AML-193 (cell line): ENCODE measurements at places on chromosomes 13 and 19.

- DNase-seq = no peak
These were observed 3.1 kb downstream of the C19orf25 start for GRCh38 chr19:1475751-1476437.

DNA sequence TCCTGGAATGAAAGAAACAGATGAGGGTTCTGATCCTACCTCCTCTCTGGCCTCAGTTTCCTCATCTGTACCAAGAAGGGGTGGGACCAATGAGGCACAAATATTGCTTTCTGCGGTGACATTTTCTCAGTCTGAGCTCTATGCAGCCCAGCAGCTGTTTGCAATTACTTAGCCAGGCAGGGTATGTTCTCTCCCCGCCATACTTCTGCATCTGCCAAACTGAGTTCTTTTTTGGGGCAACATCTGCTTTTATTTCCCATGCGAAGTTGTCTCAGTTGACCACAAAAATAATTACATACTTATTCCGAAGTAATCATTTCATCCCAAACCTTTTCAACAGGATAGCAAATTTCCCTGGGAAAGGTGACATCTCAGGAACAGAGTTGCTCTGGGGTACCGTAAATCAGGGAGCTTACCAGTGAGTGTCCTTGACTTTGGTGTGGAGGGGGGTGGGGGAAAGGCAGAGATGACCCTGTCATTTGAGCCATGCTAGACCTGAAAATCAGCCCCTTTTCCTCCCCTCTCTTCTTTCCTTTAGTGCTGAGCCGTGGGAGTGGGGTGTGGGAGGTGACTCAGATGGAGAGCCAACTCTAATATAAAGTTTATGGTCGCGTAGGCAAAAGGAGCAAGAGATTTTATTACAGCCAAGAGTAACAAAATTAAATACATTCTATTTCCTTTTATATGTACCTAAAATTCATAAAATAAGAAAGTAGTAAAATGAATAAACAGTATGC lies 165.7 kb upstream of the KL start:
- no peak for DNase-seq

GRCh38 chr13:51435002-51435578 lies 17.7 kb downstream of the INTS6 start:
- peak; percentile 73 for DNase-seq

- peak; percentile 8 for DNase-seq
These were observed 3.7 kb upstream of the FCER2 start for GRCh38 chr19:7705387-7706187.

GRCh38 chr13:20624213-20624612 lies 57.3 kb downstream of the IFT88 start:
- DNase-seq = no peak

DNA sequence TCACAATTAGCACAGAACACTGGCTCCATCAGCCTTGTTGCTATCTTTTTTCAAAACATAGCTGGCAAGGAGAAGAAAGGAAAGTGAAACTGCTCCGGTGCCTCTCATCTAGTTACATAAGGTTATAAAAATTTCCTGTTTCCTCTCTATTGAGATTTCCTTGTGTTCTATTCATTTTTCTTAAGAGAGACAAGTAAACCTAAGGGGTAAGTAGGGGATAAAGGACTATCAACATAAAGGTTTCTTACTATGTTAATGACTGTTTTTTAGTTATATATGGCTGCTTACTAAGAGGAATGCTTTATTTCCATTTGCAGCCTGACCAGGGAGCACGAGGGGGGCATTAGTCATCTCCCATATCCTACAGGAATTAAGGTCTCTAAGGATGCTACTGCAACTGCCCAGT lies 73.2 kb upstream of the MLNR start:
- DNase-seq = no peak

DNA sequence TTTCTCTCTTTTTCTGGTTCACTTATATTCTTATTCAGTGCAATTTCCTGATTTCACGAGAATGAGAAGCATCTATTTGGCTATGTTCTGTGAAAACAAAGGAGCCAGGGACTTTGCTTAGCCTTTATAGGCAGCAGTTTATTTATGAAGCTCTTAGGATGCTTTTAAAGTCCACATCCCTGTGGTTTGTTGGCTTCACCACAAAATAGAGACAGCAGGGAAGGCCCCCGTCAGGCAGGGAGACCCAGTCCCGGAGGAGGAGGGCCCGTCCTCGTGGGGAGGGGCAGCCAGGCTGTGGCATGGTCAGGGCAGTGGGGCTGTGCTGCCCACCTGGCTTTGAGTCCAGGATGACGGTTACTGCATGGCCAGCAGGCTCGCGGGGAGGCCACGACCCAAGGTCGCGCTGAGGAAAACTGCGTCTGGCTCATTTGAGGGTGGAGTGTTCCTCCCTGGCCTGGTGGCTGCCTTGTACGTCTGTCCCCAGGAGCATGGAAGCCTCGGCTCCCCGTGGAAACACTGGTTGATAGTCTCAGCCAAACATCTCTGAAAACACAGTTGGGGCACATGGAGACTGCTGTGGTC lies 92.7 kb downstream of the ATP11A start:
- DNase-seq = no peak

- DNase-seq = no peak
These were observed 506.2 kb downstream of the GPC5 start for GRCh38 chr13:91904597-91904996.

DNA sequence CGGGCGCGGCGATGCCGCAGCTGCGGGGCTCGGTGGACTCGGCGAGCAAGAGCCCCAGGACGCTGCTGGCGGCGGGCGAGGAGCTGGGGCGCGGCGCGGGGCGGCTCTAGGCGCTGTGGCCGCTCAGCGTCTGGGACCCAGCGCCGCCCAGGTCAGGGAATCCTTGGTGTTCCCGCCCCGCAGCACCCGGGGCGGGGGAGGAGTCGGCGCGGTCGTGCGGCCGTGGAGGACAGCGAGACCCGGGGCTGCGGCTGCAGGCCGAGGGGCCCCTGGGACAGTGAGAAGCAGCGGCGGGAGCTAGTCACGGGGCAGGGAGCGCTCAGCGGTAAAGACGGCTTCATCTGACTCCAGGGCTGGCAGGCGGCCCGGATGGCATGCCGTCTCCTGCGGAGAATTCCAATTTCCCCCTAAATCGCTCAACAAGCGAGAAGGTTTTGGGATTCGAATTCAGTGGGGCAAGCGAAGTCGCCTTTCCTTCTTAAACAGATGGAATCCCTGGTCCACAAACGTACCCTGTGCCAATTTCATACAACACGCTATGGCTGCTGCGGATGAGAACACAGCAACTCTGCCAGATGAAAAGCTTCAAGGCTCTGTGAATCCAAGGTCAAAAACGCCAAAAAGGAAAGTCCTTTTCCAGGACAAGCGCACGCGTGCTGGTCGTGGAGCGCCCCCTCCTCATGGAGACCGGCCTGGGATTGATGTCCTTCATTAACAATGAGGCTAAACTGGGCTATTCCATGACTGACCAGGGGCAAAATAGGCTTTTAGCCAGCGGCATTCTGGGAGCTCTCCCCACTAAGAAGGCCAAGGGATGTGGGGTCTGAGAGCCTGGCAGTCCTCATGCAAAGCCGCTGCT lies 4.2 kb upstream of the ZSCAN4 start:
- DNase-seq = no peak

GRCh38 chr13:112973577-112973951 lies 4.5 kb downstream of the MCF2L start:
- no peak for DNase-seq

GRCh38 chr13:30545320-30545719 lies 72.4 kb upstream of the USPL1 start:
- no peak for DNase-seq

GRCh38 chr19:54805665-54806515 lies 2.5 kb downstream of the KIR2DL4 start:
- no peak for DNase-seq
